ENCODE measurements at places on chromosomes 3 and 15.

GRCh38 chr3:102038477-102039142 is 189.3 kb downstream of the NFKBIZ start:
- DNase-seq = no peak

GRCh38 chr3:43707266-43707665 is 16.5 kb downstream of the ABHD5 start:
- DNase-seq = peak; percentile 53

- no peak for DNase-seq
Measured at GRCh38 chr3:70863049-70863448, 550.6 kb upstream of the MDFIC2 start.

DNA sequence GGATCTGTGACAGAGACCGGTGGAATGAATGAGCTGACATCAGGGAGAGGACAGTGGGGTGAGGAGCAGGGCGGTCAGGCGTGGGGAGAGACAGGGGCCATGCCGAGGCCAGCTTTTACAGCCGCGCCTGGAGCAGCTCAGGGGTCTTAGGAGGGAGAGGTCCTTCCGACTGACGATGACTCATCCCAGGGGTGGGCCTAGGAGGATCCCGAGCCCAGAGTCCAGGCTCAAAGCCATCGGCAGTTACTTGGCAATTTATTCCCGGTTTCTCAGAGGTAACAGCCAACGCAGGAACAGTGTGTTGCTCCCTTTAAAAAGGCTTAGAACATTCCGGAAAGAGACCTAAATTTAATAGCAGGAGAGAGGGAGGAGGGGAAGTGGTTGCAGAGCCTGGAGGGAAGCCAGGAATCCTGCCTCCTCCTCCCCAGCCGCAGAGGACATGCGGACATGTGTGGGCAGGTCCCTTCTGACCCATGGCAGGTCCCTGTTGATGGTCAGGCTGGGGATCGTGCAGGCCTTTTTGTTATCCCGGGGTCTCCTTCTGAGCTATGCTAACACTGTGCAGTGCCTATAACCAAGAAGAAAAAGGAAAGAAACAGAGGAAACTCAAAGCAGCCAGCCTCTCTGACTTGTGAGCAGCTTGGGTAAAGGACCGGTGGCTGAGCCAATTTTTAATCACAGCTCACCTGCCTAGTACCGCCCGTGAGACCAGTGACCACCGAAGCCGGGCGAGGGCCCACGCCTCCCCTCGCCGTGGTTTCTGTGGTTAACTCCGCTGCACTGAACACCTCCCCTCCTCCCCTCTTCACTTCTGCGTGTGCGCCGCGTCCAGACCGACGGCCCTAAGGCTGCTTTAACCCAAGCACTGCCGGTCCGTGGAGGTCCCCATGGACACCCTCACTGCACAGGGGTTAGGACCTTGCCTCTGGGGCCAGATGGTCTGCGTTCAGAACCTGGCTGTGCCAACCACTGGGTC is 392.4 kb upstream of the PROK2 start:
- peak; percentile 50 for DNase-seq

DNA sequence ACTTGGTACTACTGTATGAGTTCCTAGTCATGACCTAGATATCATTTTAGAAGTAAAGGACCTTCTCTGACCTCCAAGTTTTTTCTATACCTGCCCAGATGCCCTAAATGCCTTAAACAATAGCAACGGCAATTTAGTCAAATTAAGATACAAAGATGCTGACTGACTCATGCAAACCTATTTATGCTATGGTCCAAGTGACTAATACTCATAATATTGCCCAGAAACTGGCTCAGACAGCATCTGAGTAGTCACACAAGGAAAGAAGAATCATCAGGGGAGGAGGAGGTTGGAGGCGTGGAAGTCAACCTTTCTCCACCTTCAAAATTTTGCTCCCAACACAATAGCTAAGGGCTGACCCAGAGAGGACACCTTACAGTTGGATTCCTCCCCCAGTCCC is 6.8 kb downstream of the FYCO1 start:
- DNase-seq = peak; percentile 90

GRCh38 chr3:132615881-132616280 is 18.8 kb downstream of the ACKR4 start:
- no peak for DNase-seq

DNA sequence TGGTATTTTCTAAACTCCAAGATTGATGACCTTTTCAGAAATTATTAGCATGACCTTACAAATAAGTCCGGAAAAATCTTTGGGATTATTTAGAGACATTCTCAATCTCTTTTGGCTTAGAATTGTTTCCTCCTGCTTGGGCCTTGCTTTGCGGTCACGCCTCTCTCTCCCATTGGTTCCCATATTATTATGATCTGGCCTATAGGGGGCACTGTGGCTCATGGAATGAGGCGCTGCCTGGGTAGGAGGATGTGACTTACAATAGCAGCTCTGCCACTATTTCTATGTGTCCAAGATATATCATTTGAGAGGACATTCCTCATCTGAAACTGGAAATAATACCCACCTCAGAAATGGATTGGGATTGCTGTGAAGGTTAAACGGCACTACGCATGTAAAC is 464.9 kb downstream of the MFSD1 start:
- DNase-seq = peak; percentile 37

DNA sequence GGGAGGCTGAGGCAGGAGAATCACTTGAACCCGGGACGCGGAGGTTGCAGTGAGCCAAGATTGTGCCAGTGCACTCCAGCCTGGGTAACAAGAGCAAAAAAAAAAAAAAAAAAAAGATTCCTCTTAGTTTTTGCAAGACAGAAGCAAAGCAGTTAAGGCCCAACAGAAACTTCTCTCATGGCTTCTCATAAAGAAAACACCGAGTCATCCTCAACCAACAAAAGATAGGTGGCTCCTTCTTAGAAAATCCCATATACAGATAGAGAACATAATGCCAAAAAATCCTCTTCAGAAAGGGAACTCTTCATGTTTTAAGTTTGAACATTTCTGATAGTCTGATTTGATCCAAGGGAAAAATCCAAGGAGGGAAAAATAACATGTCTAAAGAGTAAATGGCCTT is 12.5 kb upstream of the SKIL start:
- no peak for DNase-seq

DNA sequence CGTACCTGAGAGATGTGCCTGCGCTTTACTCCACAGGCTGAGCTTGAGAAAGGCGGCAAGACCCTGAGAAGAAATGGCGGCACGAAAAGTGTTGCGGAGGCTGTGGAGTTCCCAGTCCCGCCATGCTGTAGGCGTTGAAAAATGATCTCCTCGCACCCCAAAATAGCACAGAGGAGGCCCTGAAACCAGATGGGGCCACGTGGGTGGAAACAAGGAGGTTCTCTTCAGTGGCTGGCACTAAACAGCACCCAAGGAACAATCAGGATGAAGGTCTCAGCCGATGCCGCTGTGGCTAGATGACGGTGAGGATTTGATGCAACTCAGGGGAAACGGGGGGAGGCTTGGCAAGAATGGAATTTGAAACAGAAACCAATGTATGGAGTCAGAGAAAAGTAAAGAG is 57.3 kb downstream of the TMEM212 start:
- DNase-seq = no peak

GRCh38 chr3:172617013-172617706 is 93.7 kb downstream of the NCEH1 start:
- DNase-seq = no peak

GRCh38 chr15:51908316-51908715 is 63.3 kb downstream of the LEO1 start:
- peak; percentile 55 for DNase-seq

All from iris pigment epithelial cell (primary cell).